ENCODE measurements at places on chromosomes 5 and 9. TPM values are rescaled to one million over a fixed set of nuclear protein-coding genes. Genes with fewer than 3 reads are reported as not detected.

Gene SOX30
- 0.10 TPM for total RNA-seq

Gene CCDC152
- total RNA-seq, result 3.0 TPM

Gene GNA14
- 5.9 TPM for total RNA-seq

Gene SEMA5A
- total RNA-seq, result 40.3 TPM

Gene FBXO4
- 10.7 TPM for total RNA-seq

Gene CCDC180
- total RNA-seq, result 7.8 TPM

Gene OR1Q1
- total RNA-seq, result not detected

Gene TLX3
- not detected for total RNA-seq

Gene IFNA21
- total RNA-seq, result not detected

Gene PTPN3
- 5.9 TPM for total RNA-seq

Gene TGFBI
- total RNA-seq, result 376 TPM

Measured in tongue (tissue), 3 donors.